ENCODE measurements at places on chromosomes 5 and 9. TPM values are rescaled to one million over a fixed set of nuclear protein-coding genes. Genes with fewer than 3 reads are reported as not detected.

DNA sequence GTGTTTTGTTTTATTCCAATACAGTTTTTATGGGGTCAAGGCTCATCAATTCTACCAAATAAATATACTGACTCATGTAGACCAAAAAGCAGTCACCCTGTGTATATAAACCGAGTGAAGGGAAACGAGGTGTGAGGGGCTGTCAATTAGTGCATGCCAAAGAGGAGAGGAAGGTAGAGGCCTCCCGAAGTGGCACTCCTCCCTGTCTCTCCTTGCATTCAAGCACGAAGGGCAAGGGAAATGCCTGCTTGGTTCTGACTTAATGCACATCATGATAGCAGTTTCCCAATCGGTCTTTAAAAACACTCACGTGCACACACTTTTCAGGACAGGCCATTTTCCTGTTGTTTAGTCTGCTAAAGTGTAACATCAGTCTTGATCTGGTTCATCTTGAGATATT lies 125.6 kb upstream of the SLCO6A1 start:
- no peak overlapping the region for H3K4me3 ChIP-seq
- no peak overlapping the region for H3K27ac ChIP-seq
- no peaks in the 10 kb centered on the region for H3K4me1 ChIP-seq
- no peaks in the 10 kb centered on the region for H3K36me3 ChIP-seq
- no peaks in the 10 kb centered on the region for H3K27me3 ChIP-seq
- DNase-seq = no peak

DNA sequence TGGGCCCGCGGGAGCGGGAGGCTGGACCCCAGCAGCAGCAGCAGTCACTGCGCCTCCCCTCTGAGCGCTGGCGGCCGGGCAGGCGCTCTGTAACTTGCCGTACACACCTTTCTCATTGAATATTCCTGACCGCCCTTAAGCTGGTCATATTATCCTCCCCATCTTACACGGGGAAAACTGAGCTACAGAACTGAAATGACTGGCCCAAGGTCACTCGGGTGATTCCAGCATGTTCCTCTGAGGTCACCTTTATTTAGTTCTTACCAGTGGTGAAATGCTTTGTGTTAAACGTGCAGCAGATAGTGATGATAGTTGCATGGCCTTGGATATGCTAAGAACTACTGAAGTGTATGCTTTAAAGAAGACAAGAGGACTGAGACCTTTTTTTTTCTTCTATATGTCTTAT lies 607 bp downstream of the UQCRQ start:
- peaks cover 16% of the 10 kb centered on the region for H3K4me1 ChIP-seq
- H3K27me3 ChIP-seq = no peaks in the 10 kb centered on the region
- peaks cover 8% of the 10 kb centered on the region for H3K36me3 ChIP-seq
- H3K4me3 ChIP-seq = peak overlapping the region; percentile 93
- peak overlapping the region; percentile 92 for H3K27ac ChIP-seq

- H3K4me1 ChIP-seq = no peaks in the 10 kb centered on the region
- H3K27ac ChIP-seq = no peak overlapping the region
- no peaks in the 10 kb centered on the region for H3K27me3 ChIP-seq
- H3K4me3 ChIP-seq = no peak overlapping the region
- no peak for DNase-seq
Measured at GRCh38 chr9:16337322-16338029, 533.0 kb downstream of the BNC2 start.

- no peaks in the 10 kb centered on the region for H3K36me3 ChIP-seq
- H3K4me1 ChIP-seq = peaks cover 41% of the 10 kb centered on the region
- peak; percentile 69 for DNase-seq
- H3K27me3 ChIP-seq = no peaks in the 10 kb centered on the region
- no peak overlapping the region for H3K27ac ChIP-seq
Measured at GRCh38 chr9:114507726-114508125, 2.5 kb upstream of the WHRN start.

DNA sequence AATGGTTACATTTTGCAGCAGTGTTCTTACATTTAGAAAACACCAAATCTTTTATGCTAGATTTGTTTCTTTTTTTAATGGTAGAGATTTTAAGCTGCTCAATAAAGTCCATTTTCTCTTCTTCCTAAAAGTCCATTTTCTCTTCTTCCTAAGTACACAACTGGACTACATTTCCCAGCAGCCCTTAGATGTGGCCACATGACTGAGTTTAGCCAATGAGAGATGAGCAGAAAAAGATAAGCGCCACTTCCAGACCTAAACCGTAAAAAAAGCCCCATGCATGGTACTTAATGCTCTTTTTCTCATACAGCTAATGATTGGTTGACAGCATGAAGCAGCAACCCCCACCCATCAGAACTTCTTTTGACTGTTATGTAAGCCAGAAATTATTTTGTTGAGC lies 206.7 kb downstream of the FAM114A2 start:
- H3K27ac ChIP-seq = no peak overlapping the region
- no peak overlapping the region for H3K4me3 ChIP-seq
- peak; percentile 9 for DNase-seq
- no peaks in the 10 kb centered on the region for H3K27me3 ChIP-seq
- no peaks in the 10 kb centered on the region for H3K4me1 ChIP-seq

GRCh38 chr5:150625831-150626746 lies 14.4 kb upstream of the SYNPO start:
- peaks cover 13% of the 10 kb centered on the region for H3K36me3 ChIP-seq
- H3K27ac ChIP-seq = peak overlapping the region; percentile 56
- no peaks in the 10 kb centered on the region for H3K27me3 ChIP-seq
- H3K4me3 ChIP-seq = peak overlapping the region; percentile 82
- peak; percentile 89 for DNase-seq
- peaks cover 45% of the 10 kb centered on the region for H3K4me1 ChIP-seq

GRCh38 chr5:10149911-10150310 lies 99.8 kb downstream of the ATPSCKMT start:
- H3K4me3 ChIP-seq = no peak overlapping the region
- H3K4me1 ChIP-seq = no peaks in the 10 kb centered on the region
- H3K36me3 ChIP-seq = no peaks in the 10 kb centered on the region
- H3K27me3 ChIP-seq = no peaks in the 10 kb centered on the region

DNA sequence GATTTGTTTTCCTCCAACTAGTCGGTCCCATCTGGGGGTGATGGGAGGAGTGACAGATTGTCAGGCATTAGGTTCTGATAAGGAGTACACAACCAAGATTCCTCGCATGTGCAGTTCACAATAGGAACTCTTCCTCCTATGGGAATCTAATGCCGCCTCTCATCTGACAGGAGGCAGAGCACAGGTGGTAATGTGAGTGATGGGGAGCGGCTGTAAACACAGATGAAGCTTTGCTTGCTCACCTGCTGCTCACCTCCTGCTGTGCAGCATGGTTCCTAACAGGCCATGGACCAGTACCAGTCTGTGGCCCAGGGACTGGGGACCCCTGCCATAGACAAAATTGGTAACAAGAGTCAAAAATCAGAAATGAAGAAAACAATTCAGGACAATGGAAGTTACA lies 173.3 kb upstream of the HMHB1 start:
- H3K27ac ChIP-seq = no peak overlapping the region
- no peak for DNase-seq
- no peaks in the 10 kb centered on the region for H3K4me1 ChIP-seq
- no peaks in the 10 kb centered on the region for H3K36me3 ChIP-seq
- no peak overlapping the region for H3K4me3 ChIP-seq

- H3K4me3 ChIP-seq = no peak overlapping the region
- no peak for DNase-seq
- H3K27me3 ChIP-seq = no peaks in the 10 kb centered on the region
- no peaks in the 10 kb centered on the region for H3K36me3 ChIP-seq
- no peaks in the 10 kb centered on the region for H3K4me1 ChIP-seq
Measured at GRCh38 chr5:61052882-61053281, 107.9 kb downstream of the NDUFAF2 start.

GRCh38 chr5:7871653-7872052 lies 2.7 kb downstream of the MTRR start:
- no peak for DNase-seq
- H3K27me3 ChIP-seq = no peaks in the 10 kb centered on the region
- peaks cover 23% of the 10 kb centered on the region for H3K4me1 ChIP-seq
- H3K4me3 ChIP-seq = no peak overlapping the region
- no peak overlapping the region for H3K27ac ChIP-seq

GRCh38 chr9:700365-701282 lies 140.9 kb upstream of the DMRT1 start:
- no peaks in the 10 kb centered on the region for H3K4me1 ChIP-seq
- DNase-seq = no peak
- H3K4me3 ChIP-seq = no peak overlapping the region
- H3K27ac ChIP-seq = no peak overlapping the region
- H3K27me3 ChIP-seq = peaks cover 2% of the 10 kb centered on the region

- H3K4me1 ChIP-seq = peaks cover 33% of the 10 kb centered on the region
- DNase-seq = peak; percentile 65
- no peaks in the 10 kb centered on the region for H3K27me3 ChIP-seq
- H3K27ac ChIP-seq = peak overlapping the region; percentile 69
Measured at GRCh38 chr5:156913719-156914370, 49.2 kb downstream of the TIMD4 start.

DNA sequence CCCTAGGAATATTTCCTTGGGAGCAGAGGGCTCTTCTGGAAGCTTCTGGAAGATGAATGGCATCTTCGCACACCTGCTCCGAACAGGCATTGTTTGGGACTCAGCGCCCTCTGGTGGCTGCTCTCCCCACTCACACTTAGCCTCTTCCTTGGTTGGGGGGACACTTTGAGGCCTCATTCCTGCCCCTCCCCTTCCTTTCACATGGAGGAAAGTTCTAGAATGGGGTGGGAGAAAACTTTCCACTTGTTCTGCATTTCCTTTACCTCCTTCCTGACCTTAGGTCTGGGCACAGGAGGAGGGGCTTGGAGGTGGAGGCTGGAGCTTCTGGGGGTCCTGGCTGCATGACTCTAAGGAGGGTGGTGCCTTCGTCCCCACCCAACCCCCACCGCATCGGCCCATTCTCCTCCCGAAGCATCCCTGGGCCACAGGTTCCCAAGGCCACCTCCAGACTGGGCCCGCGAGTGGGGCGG lies 19.3 kb upstream of the SMIM32 start:
- DNase-seq = peak; percentile 54
- no peak overlapping the region for H3K4me3 ChIP-seq
- H3K27ac ChIP-seq = no peak overlapping the region
- no peaks in the 10 kb centered on the region for H3K4me1 ChIP-seq
- H3K36me3 ChIP-seq = no peaks in the 10 kb centered on the region

DNA sequence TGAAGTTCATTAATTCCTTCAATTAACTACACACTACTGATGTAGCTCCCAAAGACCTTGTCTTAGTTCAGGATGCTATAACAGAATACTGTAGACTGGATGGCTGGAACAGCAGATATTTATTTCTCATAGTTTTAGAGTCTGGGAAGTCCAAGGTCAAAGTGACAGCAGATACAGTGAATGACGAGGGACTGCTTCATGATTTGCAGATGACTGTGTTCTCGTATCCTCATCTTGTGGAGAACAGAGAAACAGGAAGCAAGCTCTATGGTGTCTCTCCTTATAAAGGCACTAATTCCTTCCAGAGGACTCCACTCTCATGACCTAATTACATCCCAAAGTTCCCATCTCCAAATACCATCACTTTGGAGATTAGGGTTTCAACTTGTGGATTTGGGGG lies 65.6 kb upstream of the MAP1B start:
- no peak overlapping the region for H3K27ac ChIP-seq
- H3K36me3 ChIP-seq = no peaks in the 10 kb centered on the region
- no peak overlapping the region for H3K4me3 ChIP-seq
- no peaks in the 10 kb centered on the region for H3K27me3 ChIP-seq
- H3K4me1 ChIP-seq = no peaks in the 10 kb centered on the region

- no peak for DNase-seq
- peaks cover 5% of the 10 kb centered on the region for H3K27me3 ChIP-seq
- H3K36me3 ChIP-seq = no peaks in the 10 kb centered on the region
- H3K27ac ChIP-seq = no peak overlapping the region
Measured at GRCh38 chr5:111231119-111231518, 6.9 kb downstream of the CAMK4 start.

DNA sequence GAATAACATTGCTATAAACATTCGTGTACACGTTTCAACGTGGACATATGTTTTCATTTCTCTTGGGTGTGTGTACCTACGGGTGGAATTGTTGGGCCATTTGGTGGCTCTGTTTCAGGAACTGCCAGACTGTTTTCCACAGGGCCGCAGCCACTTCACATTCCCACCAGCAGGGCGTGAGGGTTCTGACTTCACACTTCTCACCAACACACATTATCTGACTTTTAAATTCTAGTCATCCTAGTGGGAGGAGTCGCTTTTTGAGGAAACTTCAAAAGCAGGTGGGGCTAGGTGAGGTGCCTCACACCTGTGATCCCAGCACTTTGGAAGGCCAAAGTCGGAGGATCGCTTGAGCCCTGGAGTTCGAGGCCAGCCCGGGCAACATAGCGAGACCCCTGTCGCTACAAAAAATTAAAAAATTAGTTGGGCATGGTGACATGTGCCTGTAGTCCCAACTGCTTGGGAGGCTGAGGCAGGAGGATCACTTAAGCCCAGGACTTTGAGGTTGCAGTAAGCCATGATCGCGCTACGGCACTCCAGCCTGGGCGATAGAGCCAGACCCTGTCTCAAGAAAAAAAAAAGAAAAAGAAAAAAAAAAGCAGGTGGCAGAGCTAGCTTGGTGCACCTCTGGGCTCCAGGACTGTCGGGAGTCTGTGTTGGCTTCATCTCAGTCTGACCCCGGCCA lies 28.5 kb downstream of the TSPAN17 start:
- no peak overlapping the region for H3K27ac ChIP-seq
- peaks cover 11% of the 10 kb centered on the region for H3K27me3 ChIP-seq
- DNase-seq = no peak

DNA sequence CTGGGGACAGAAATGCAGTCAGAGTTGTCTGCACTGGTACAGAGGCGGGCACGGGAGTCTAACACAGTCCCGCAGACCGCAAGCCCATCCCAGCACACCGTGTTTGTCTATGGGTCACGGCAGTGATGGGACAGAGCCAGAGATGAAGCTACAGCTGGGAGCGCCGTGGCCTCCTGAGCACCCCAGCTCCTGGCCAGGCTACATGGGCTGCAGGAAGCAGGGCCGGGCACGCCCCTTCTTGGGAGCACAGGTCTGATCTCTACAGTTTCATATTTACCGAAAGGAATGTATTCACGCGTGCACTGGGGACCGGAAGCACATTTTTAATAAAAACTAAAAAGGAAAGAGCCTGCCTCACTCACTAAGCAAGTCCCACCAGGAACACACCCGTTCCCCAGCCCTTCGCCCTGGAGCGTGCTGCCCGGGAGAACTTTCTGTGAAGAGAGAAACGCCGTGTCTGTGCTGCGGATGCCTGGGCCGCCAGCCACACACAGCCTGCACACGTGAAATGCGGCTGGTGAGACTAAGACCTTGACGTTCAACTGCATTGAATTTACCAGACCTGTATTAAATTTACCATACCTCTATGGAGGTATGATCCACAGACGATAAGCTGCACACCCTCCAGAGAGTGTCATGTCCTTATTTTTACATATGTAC lies 81.1 kb downstream of the VAV2 start:
- peaks cover 16% of the 10 kb centered on the region for H3K4me1 ChIP-seq
- H3K4me3 ChIP-seq = no peak overlapping the region
- no peak overlapping the region for H3K27ac ChIP-seq
- no peak for DNase-seq

The PCDHB5 gene
- not detected for total RNA-seq

The FIBCD1 gene
- total RNA-seq = not detected

The CMYA5 gene
- 0.10 TPM for total RNA-seq

The SH3RF2 gene
- total RNA-seq = not detected

The FOXD1 gene
- total RNA-seq = 0.49 TPM

The PTPRD gene
- not detected for total RNA-seq

The CCL27 gene
- total RNA-seq = not detected

The PLAC8L1 gene
- 0.51 TPM for total RNA-seq

All from B cell (primary cell).